ENCODE measurements at places on chromosomes 2 and 18.
A peak's percentile ranks its signal among the peaks of the same experiment; 100 is the strongest.

- DNase-seq = no peak
These were observed 1.1 kb upstream of the WBP1 start for GRCh38 chr2:74457129-74457548.

GRCh38 chr2:64679673-64680425, 26.1 kb upstream of the SERTAD2 start:
- no peak for DNase-seq

- DNase-seq = no peak
These were observed 32.5 kb upstream of the IL1RL1 start for GRCh38 chr2:102278720-102279390.

DNA sequence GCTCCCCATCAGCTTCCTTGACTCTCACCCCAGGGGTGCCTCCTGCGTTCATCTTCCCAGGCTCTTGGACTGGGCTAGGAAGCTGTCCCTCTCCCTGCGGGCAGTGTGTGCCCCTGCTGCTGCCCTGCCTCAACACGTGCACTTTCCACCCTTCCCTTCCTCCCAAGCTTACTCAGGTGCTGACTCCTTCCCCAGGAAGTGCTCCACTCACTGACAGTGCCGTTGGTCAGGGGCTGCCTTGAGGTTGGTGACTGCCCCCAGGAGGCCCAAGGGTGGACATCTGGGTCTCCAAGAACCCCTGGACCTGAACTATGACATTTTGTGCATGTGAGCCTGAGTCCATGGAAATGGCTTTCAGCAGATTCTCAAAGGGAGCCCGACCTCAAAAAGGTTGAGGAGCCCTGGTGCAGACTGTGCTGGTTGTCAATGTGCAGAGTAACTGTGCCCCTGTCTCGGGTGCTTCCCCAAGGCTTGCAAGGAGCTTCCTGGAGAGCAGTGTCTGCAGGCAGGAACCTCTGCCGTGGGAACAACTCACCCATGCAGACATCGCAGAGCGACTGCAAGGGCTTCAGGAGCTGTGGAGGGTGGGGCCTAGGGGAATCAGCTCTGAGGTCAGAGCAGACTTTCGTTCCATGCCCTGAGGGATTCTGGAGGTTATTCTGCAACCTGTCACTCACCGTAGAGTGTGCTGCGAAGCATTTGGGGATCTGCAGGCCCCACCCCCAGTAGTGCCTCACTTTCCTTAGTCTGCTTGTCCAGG, 116.5 kb upstream of the MCFD2 start:
- no peak for DNase-seq

GRCh38 chr2:43340945-43341356, 114.5 kb upstream of the ZFP36L2 start:
- no peak for DNase-seq

DNA sequence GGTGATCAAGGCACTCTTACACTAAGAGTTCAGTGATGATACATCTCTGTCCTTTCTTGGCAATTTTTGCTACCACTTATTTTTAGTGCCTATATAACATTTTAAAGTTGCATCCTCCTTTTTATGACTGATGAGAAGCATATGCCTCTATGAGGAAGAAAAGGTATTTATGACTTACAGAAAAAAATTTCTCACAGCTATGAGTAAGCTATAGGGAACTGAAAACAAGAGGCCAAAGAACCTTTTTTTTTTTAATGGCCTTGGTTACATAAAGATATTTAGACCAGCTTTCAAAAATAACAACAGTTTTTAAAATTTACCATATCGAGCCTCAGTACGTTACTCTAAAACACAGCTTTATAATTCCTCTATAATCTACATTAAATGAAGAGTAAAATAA, 21.3 kb downstream of the MBD5 start:
- no peak for DNase-seq

- no peak for DNase-seq
These were observed 181.5 kb downstream of the KLHL29 start for GRCh38 chr2:23566241-23567142.

- no peak for DNase-seq
These were observed 368.2 kb downstream of the EPHA4 start for GRCh38 chr2:221203856-221204255.

GRCh38 chr2:174337337-174338146, 2.8 kb downstream of the SP9 start:
- DNase-seq = no peak

DNA sequence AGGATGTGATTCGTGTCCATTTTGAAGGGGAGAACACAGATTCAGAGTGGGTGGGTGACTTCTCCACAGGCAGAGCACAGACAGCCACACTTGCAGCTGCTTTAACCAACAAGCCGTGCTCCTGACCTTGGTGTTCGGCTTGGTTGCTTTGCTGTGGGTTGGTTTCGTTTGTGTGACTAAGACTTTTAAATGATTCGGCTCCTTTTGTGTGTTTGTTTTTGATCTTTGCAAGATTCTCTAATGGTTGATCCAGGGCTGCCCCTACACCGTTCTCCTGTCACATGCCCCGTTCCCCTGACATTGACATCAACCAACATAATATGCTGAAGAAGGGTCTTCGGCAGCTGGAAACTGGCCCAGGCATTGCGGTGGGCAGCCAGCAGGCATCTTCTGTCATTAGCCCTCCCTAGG, 95.9 kb upstream of the MBOAT2 start:
- DNase-seq = no peak

GRCh38 chr18:2316751-2317696, 254.3 kb downstream of the METTL4 start:
- DNase-seq = no peak

GRCh38 chr2:37571587-37572136, 99.8 kb downstream of the CDC42EP3 start:
- no peak for DNase-seq

GRCh38 chr2:174597345-174598047, at the start of gene WIPF1:
TSS of gene WIPF1 (minus strand) at chr2:174597804. CDS start at chr2:174585573, 12,231 bp downstream.
- peak; percentile 69 for DNase-seq

DNA sequence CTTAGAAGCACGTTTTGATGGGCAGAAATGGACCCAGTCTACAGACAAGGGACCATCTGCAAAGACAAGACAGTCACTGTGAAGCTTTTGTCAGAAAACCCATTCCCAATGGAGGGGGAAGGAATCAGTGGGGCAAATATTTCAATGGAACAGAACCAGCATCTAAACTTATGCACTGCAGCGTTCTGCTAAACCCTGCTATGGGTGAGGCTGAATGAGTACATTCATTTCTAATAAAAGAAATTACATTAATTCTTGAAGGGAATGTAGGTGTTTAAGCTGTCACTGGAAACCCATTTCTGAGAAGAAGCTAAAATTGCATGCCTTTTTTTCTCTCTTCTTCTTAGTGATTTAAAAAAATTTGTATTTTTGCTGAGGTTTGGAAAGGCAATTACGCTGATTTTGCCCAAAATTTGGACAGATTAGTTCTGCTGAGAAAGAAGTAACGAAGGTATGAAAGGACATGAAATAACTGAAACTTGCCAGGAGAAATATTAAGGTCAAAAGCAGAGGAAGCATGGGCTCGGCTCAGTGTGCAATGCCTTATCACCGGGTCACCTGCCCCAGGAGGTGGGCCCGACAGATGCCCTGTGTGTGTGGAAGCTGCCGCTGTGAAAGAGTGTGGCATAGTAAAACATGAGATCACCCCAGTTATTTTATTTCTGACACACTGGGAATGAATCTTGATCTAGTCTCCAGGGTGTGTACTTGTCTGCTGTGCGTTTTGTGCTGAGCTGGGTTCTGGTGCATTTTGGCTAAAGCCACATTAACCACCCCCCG, 24.2 kb downstream of the SH3RF3 start:
- no peak for DNase-seq

GRCh38 chr2:105924932-105925331, 180.2 kb downstream of the NCK2 start:
- no peak for DNase-seq

DNA sequence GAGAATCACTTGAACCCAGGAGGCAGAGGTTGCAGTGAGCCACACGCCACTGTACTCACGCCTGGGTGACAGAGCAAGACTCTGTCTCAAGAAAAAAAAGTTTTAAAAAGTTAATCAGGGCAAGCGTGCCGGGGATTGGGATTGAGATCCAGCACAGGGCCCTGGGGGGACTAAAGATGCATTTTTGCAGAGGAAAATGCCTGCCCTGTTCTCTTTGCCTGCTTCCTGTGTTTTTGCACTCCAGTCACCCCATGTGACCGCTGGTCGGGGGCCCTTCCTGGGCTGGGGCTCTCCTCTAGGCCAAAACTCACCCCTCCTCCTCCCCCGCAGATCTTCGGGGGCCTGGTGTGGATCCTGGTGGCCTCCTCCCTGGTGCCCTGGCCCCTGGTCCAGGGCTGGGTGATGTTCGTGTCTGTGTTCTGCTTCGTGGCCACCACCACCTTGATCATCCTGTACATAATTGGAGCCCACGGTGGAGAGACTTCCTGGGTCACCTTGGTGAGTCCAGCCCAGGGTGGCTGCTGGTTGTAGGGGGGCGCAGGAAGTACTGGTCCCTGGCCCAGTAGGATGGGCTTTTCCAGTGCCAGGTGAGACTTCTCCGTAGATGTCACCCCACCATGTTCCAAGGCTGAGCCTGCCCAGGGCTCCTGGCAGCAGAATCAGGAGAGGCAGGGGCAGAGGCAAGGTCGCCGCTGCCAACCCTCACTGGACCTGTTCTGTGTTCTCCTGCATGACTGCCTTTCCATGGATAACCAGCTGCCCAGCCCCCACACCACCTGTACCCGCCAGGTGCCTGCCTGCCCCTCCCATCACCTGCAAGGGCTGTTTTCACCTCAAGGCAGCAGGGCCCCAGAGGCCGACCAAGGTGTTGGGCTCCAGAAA, 22.4 kb downstream of the MAL start:
- DNase-seq = no peak

DNA sequence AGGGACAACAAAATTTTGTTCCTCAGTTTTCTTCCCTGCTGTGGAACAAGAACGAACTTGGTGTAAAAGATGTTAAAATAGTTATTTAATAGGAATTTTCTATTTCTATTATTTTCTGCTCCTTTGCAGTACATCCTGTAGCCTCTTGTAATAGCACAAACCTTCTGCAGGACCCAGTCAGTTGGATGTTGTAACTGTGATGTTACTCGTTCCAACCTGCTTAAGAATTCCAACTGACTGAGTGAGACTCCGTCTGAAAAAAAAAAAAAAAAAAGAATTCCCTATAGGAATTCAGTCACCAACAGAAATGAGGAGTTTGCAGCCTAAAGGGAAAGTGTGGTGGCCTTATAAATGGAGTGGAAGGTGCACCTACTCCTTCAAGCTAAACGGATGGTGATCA, 46.4 kb upstream of the CDH20 start:
- no peak for DNase-seq

GRCh38 chr2:154244932-154245331, 373.2 kb downstream of the GALNT13 start:
- no peak for DNase-seq

DNA sequence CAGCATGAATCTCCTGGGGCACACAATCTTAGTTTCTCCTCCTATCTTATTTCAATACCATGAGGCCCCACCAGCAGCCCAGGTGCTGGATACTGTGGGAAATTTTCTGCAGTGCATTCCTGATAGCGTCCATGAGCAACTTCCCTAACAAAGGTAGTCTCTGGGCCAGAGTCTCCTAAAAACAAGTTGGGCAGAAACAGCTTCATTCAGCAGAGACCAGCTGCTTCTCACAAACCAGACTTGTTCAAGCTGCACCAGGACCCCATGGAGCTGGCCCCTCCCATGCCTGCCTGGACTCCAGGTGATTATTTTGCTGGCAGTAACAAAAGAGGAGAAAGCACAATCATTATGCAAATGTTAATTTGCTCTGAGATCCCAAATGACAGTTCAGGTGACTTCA, 31.4 kb downstream of the MYO5B start:
- DNase-seq = no peak

All from HL-60 (cell line).